H4 (cell line): ENCODE measurements at places on chromosomes 16 and 17.

GRCh38 chr16:69225121-69225520 lies 38.2 kb downstream of the SNTB2 start:
- no peak for DNase-seq

DNA sequence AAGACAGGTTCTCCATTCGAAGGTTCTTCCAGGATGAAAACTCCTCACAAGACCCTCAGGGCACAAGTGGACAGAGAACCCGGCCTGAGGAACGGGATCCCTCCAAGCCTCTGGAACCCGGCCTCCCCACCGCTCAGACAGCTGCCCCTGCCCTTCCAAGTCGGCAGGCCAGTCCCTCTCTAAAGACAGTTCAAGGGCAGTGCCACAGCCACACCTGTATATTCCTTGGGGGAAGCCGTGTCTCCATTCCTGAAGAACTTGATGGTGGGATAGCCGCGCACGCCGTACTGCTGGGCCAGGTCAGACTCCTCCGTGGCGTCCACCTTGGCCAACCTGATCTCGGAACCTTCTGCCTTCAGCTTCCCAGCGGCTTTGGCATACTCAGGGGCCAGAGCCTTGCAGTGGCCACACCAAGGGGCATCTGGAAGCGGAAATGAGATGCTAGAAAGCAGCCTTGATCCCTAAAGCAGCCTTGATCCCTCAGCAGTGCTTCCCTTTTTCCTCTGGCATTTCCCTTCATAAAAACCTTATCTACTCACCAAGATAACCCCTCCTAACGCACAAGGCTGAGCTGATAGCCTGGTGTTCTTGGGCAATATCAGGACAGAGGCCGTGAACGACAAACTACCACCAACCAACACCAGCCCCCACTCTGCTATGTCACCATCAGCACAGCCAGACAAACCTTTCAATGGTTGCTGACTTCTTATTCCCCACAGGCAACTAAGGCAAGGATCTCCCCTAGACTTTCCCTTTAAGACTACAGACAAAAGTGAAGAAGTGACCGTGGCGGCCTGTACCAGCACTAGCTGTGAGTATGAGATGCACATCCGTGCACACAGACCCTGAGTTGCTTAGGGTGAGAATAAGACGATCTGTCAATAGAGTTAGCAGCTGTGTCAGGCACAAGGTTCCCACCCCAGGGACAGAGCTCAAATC lies 1.1 kb downstream of the P4HB start:
- DNase-seq, result no peak

- no peak for DNase-seq
These were observed 3.0 kb upstream of the ITGAX start for GRCh38 chr16:31351942-31352325.

GRCh38 chr17:32341141-32341856 lies 674 bp downstream of the C17orf75 start:
- DNase-seq, result no peak

DNA sequence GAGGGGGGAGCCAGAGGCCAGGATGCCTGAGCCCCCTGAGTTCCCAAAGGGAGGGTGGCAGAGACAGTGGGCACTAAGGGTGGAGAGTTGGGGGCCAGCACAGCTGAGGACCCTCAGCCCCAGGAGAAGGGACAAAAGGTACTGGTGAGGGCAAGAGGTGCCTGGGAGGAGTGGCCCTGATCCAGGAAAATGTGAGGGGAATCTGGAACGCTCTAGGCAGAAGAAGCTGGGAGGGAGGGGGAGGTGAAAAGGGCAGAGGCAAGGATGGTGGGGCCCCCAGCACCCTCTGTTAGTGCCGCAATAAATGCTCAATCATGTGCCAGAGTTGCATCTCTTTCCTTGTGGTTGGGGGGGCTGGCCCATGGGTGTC lies 1.1 kb downstream of the TCAP start:
- no peak for DNase-seq

GRCh38 chr17:20938988-20939615 lies 103.7 kb downstream of the USP22 start:
- no peak for DNase-seq

- no peak for DNase-seq
These were observed 3.3 kb upstream of the HBM start for GRCh38 chr16:162271-162991.

GRCh38 chr17:65546579-65546978 lies 14.9 kb downstream of the AXIN2 start:
- DNase-seq, result no peak

GRCh38 chr16:69209735-69210134 lies 22.8 kb downstream of the SNTB2 start:
- DNase-seq, result no peak

DNA sequence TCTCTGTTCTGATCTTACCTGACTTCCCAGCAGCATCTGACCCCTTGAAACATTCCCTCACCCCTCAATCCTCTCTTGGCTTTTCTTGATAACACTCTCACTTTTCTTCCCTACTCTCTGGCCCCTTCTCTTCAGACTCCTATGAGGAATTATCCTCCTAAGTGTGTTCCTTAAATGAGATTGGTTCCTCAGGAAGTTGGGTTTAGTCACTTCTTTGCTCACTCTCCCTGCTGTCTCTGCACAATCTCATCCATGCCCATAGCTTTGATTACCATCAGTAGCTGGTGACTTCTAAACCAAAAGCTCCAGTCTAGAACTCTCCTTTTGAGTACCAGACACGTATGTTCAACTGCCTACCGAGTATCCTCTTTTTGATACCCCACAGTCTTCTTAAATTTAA lies 13.0 kb downstream of the MED24 start:
- DNase-seq, result no peak

- peak; percentile 44 for DNase-seq
These were observed 13.8 kb upstream of the SP2 start for GRCh38 chr17:47882247-47882646.

GRCh38 chr17:32493571-32493970 lies 6.8 kb downstream of the CDK5R1 start:
- DNase-seq, result no peak

- DNase-seq, result no peak
These were observed 2.1 kb downstream of the OMG start for GRCh38 chr17:31294820-31295488.

DNA sequence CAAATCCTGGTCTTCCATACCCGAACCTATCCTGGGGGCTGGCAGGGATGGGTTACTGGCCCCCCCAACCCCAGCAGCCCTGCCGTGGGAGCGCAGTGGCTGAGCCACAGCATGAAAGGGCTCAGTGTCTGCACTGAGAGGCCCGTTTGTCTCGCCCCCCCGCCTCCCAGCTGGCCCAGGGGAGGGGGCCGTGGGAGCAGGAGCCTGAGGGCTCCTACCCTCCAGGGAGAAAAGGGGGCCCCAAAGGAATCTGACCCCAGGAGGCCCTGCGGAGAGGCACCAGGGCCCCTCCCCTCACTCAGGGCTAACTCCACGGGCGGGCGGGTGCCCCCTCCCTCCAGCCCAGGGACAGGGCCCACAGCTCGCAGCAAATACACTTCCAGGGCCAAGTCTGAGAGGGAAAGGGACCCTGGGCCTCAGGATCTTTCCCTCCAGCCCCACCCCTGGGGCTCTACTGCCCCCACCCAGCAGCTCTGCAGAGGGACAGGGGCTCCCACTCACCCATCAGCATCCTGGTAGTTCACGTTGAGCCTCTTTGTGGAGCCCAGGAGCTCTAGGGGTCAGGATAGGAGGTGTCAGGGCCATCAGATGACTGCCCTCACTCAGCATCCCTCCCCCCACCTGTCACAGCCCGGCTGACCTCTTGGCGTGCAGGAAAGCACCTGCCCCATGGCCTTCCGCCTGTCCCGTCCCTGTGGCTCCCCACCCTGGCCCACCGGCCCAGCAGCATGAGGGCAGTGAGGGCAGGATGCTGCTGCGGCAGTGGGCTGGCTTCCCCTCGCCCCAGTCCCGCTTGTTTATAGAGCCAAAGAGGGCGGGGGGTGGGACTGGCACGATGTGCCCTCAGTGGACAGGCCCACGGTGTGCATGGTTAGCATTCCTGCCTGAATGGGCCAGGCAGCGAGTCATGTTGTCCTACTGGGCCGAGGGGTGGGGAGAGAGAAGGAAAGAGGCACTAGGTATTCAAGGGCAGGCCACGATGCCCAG lies 7.3 kb downstream of the CASKIN2 start:
- DNase-seq, result no peak

GRCh38 chr16:89314357-89314756 lies 96.9 kb downstream of the ZNF778 start:
- no peak for DNase-seq

GRCh38 chr17:42584880-42585279 lies 7.4 kb upstream of the PSMC3IP start:
- no peak for DNase-seq

DNA sequence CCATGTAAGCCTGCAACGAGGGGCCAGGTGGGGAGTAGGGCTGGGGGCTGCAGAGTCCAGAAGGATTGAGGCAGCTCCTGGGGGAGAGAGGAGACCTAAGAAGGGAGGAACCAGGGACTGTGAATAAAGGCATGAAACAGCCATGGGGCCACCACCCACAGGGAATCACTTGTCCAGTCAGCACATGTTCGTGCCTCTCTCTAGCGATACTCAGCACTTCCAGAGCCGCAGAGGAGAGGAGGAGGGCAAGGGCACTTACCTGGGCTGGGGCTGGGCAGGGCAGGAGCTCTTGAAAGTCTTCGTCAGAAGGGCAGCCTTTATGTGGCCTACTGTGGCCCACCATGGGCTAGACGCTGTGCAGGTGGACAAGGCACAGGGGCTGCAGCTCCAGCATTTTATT lies 24.2 kb downstream of the CACNA1G start:
- no peak for DNase-seq

DNA sequence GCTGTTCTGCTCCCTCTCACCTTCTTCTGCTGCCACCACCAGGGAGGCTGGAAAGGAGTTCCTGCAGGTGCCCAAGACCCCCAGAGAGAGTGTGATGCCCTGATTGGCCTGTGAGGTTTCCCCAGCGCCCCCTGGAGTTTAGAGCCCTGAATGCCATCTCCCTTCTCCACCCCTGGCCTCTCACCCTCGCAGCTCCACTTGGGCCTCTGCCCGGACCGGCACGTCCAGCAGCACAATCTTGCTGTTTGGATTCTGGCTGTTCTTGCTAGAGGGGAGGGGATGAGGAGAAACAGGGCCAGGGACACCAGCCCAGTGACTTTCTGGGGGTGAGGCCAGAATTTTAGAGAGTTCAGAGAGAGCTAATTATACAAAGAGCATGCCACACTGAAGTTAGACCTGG lies 12.5 kb upstream of the FAM171A2 start:
- no peak for DNase-seq

DNA sequence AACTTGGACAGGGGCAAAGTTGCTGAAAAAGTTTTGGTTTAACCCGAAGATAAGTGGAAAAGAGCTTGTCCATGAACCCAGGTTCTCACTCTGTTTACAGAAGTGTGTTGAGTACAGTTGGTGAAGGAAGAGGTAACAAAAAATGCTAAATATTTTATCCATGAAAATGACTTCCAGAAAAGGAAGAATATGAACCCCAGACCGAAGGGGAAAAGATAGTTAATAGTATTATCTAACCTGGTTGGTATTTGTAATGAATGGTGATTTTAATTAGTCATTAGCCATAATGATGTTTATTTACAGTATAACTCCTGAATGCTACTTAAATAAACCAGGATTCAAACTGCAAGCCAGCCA lies 574 bp upstream of the TMEM106A start:
- DNase-seq, result no peak

GRCh38 chr16:4323845-4324488 lies 8.1 kb downstream of the GLIS2 start:
- DNase-seq, result no peak

DNA sequence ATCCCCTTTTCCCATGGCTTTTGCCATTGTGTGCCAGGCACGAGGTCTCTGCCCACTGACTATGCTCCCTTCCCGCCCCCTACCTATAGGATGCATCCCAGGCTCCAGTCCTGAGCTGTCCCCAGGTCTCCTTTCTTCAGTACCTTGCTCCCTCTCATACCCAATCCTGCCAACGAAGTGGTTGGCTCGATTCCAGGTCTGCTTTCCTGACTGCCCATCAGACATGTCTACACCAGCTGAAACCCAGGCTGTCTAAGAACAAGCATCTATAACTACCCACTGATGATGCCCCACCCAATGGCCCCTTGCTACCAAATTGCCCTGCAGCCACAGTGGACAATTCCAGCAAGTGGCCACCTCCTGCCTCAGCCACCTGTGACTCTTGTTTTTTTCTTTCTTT lies 479.1 kb downstream of the SOX9 start:
- no peak for DNase-seq

- DNase-seq, result peak; percentile 55
These were observed 5.6 kb downstream of the FMNL1 start for GRCh38 chr17:45227101-45227925.

- DNase-seq, result peak; percentile 21
These were observed 390 bp downstream of the MNT start for GRCh38 chr17:2400474-2400866.

DNA sequence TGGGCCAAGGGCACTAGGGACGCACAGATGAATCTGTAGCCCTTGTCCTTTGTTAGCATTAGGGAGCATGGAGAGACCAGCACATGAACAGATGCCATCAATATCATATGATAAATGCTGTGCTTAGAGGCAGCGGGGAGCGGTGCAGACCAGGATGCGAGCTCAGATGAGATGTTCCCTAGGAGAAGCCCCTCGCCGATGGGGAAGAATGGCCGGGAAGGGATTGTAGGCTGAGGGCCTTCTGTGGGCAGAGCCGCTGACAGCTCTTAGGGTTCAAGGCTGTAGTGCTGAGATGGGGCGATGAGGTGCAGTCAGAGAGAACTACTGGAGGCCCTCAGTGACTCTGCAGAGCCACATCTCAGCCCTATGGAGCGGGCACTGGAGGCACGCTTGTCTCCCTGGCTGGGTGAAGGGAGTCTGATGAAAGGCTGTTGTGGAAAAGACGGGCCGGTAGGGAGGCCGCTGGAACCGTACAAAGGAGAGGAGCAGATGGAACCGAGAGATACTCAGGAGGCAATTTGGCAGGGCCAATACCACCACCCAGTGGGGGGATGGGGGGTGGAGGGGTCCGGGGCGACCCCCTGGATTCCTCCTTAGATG lies 66.3 kb upstream of the ENDOV start:
- no peak for DNase-seq

GRCh38 chr16:6160303-6160702 lies 1062.7 kb upstream of the EEF2KMT start:
- DNase-seq, result no peak

DNA sequence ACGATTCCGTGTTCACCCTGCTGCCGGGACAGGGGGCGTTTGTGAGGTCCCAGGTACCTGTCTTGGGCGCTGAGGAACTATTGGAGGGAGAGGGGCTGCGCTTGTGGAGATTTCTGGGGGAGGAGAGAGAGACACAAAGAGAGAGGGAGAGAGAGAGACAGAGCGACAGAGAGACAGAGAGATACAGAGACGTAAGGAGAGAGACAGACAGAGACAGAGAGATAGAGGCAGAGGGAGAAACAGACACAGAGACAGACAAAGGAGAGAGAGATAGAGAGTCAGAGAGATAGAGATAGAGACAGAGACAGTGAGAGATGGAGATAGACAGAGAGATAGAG lies 24.5 kb upstream of the ITGAX start:
- no peak for DNase-seq
